Hepatocyte (in vitro differentiated cells): ENCODE measurements at places on chromosomes 11 and 22. TPM values are rescaled to one million over a fixed set of nuclear protein-coding genes. Genes with fewer than 3 reads are reported as not detected.

GNG3 gene
- total RNA-seq = 0.23 and 0.24 TPM in 2 replicates

CHRDL2 gene
- 0.44 and 0.83 TPM in 2 replicates for total RNA-seq

OVOL1 gene
- total RNA-seq = 26.0 and 26.3 TPM in 2 replicates

MISFA gene
- 1.8 TPM in 1 of 2 replicates, not detected in the other for total RNA-seq

RNF26 gene
- 15.5 and 15.8 TPM in 2 replicates for total RNA-seq

EMID1 gene
- 11.5 and 12.6 TPM in 2 replicates for total RNA-seq

LIPT2 gene
- total RNA-seq = 9.8 and 14.3 TPM in 2 replicates

WNT11 gene
- 13.2 and 16.4 TPM in 2 replicates for total RNA-seq

ZBED4 gene
- total RNA-seq = 14.3 and 16.3 TPM in 2 replicates

C11orf16 gene
- total RNA-seq = 0.08 TPM in 1 of 2 replicates, not detected in the other

APOA4 gene
- total RNA-seq = 1,055 and 1,133 TPM in 2 replicates

MAPK1 gene
- 52.2 and 53.4 TPM in 2 replicates for total RNA-seq

GRK3 gene
- total RNA-seq = 7.1 and 7.3 TPM in 2 replicates

PRR14L gene
- 22.9 and 30.4 TPM in 2 replicates for total RNA-seq

RCOR2 gene
- total RNA-seq = 4.3 and 4.4 TPM in 2 replicates

CEP126 gene
- total RNA-seq = 1.6 and 2.2 TPM in 2 replicates

MYRF gene
- 42.2 and 57.3 TPM in 2 replicates for total RNA-seq

KRTAP5-9 gene
- 0.23 TPM in 1 of 2 replicates, not detected in the other for total RNA-seq

RGL4 gene
- total RNA-seq = not detected in 2 replicates

ZNF70 gene
- 4.6 and 5.2 TPM in 2 replicates for total RNA-seq

CDC42EP1 gene
- 31.4 and 34.6 TPM in 2 replicates for total RNA-seq

RAB36 gene
- 1.8 and 2.7 TPM in 2 replicates for total RNA-seq

ZNF214 gene
- total RNA-seq = 3.3 and 5.0 TPM in 2 replicates

FGF19 gene
- 0.16 and 1.0 TPM in 2 replicates for total RNA-seq

MMP12 gene
- 0.57 and 0.96 TPM in 2 replicates for total RNA-seq

MUC15 gene
- 0.32 and 0.73 TPM in 2 replicates for total RNA-seq

KDM4E gene
- not detected in 2 replicates for total RNA-seq

DNAJB7 gene
- total RNA-seq = not detected in 2 replicates

C22orf31 gene
- not detected in 2 replicates for total RNA-seq

CRYBA4 gene
- total RNA-seq = not detected in 2 replicates

CADM1 gene
- total RNA-seq = 39.1 and 48.4 TPM in 2 replicates

MPZL3 gene
- total RNA-seq = 20.6 and 21.1 TPM in 2 replicates

DDX25 gene
- 0.48 and 0.80 TPM in 2 replicates for total RNA-seq

GRAMD1B gene
- total RNA-seq = 18.3 and 20.4 TPM in 2 replicates

ACTN3 gene
- not detected in 2 replicates for total RNA-seq

SERHL2 gene
- total RNA-seq = 1.3 and 4.1 TPM in 2 replicates

FBLN1 gene
- total RNA-seq = 185 and 201 TPM in 2 replicates

OR2AG2 gene
- total RNA-seq = 0.12 and 0.27 TPM in 2 replicates

PYGM gene
- 1.9 and 2.0 TPM in 2 replicates for total RNA-seq

LRRC56 gene
- 0.64 and 1.6 TPM in 2 replicates for total RNA-seq

PDGFD gene
- total RNA-seq = 25.6 and 29.6 TPM in 2 replicates

CDC42BPG gene
- 6.5 and 8.4 TPM in 2 replicates for total RNA-seq

LRP4 gene
- total RNA-seq = 7.1 and 8.0 TPM in 2 replicates

APOL4 gene
- 1.0 and 2.8 TPM in 2 replicates for total RNA-seq

NTM gene
- total RNA-seq = 2.2 and 4.9 TPM in 2 replicates

TSGA10IP gene
- total RNA-seq = not detected in 2 replicates

ELF5 gene
- total RNA-seq = 0.16 and 0.50 TPM in 2 replicates

ROBO4 gene
- 0.48 and 2.0 TPM in 2 replicates for total RNA-seq

ACR gene
- not detected in 2 replicates for total RNA-seq

OR6A2 gene
- total RNA-seq = 0.08 and 0.20 TPM in 2 replicates

NXPE2 gene
- total RNA-seq = 0.07 and 0.52 TPM in 2 replicates

OSBPL5 gene
- total RNA-seq = 8.7 and 9.0 TPM in 2 replicates
